Fibroblast of skin of back (primary cell): ENCODE measurements at places on chromosomes 5 and 9.
A peak's percentile ranks its signal among the peaks of the same experiment; 100 is the strongest.

- DNase-seq: no peak
These were observed 36.9 kb upstream of the ADAMTS16 start for GRCh38 chr5:5103245-5103644.

GRCh38 chr9:123684393-123685149 lies 245.4 kb downstream of the DENND1A start:
- peak; percentile 38 for DNase-seq

- no peak for DNase-seq
These were observed 80.7 kb downstream of the AP3B1 start for GRCh38 chr5:78213799-78214198.

DNA sequence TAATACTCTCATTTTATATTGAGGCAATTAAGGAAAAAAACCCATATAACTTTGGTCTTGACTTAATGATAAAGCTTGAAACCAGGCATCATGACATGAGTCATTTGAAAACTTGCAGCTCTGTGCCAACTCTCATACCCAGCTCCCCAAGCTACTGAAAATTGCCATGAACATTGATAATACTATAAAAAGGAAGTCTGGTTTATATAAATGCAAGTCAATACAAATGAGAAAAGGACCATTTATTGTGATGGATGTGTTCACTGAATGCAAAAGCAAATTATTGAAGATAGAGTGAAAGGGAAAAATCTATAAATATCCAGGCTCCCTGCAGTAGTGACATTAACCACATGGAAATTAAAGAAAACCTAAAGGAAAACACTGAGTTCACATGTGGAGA lies 116.3 kb downstream of the DEPDC1B start:
- DNase-seq: no peak

DNA sequence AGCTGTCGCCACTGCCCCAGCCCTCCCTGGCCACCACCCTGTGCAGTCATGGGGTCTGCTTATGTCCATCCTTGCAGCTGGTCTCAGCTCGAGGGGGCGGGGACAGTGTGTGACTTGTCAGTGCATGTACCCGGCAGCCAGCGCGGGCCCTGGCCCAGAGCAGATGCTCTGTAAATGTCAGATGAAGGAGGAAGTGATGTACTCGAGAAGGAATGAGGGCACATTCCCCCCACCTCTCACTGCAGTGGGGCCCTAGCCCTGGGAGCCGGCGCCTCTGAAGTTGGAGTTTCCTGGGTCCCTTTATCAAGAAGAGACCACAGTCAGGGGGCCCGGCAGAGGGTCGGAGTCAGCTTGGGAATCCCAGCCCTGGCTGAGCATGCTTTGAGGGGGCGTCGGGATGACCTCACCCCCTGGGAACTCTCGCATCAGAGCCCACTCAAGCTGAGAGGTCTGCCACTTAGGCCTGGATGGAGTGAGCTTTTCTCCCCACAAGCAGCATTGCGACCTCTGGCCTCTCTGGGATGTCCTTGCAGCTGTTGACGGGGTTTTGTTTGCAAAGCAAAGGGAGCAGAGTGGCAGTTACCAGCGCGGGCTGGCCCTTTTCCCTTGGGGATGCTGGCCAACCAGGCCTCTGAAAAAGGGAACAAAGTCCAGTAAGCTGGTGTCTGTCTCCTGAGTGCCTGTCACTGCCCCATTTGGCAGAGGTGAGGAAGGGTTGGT lies 19.0 kb downstream of the NEURL1B start:
- peak; percentile 89 for DNase-seq

DNA sequence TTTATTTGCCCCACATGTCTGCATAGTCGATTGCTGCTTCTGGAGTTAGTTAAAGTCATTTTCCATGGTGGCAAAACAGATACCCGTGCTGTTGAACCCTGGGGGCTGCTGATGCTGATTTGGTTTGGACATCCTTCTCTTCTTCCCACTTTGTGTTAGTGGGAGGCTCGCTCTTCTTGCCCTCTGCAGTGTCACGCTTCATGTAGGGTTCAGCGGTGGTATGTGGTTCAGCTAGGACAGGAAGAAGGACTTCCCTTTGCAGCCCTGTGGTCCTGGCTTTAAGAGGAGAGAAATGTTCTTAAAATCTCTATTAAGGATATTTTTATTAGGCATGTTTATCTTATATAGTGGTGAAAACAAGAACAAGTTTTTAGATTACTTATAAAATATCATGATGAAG lies 36.2 kb downstream of the SLC36A1 start:
- DNase-seq: no peak

DNA sequence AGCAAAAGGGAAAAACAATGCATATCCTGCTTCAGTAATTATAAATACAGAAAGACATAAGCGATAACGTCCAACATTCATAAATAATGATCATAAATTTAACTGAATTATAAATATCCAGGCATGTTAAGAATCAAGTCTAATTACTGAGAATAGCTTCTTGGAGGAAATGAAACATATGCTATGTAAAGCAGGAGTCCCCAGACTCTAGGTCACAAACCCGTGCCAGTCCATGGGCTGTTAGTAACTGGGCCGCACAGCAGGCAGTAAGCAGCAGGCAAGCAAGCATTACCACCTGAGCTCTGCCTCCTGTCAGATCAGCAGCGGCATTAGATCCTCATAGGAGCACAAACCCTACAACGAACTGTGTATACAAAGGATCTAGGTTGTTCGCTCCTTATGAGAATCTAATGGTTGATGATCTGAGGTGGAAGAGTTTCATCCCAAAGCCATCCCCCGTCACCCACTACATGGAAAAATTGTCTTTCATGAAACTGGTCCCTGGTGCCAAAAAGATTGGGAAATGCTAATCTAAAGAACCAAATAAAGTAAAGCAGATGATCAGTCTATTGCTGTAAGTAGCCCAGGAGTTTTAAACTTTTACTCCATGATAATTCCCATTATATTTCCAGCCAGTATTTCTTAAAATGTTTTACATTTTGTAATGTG lies 50.4 kb downstream of the CERT1 start:
- DNase-seq: no peak

DNA sequence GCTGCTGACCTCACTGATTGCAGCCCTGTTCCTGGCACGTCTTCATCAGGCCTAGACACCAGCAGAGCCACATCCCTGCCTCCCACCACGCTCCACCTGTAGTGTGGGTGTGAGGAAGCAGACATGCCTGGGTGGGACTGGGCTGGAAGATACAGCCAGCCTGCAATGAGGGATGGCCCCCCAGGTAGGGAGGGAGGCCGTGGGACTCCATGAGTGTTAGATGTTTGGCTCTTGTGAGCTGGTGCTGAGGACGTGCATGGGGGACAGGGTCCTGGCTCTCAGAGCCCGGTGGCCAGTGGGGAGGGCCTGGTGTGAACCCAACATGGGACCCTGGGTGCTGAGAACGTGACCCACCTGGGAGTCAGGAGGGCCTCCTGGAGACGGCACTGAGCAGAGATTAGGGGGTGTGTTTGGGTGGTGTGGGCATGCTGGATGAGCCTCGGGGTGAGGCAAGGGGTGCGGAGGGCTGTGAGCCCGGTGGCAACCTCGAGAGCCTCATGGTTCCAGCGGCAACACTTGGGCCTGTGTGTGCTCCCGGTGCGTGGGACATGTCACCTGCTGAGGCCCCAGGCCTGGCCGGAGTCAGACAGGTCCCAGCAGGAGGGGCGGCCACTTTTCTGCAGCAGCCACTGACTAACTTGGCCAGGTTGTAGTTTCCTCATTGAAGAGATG lies 87.6 kb downstream of the PHF2 start:
- no peak for DNase-seq

GRCh38 chr5:177303925-177304391 lies 359 bp downstream of the PRELID1 start:
- no peak for DNase-seq

DNA sequence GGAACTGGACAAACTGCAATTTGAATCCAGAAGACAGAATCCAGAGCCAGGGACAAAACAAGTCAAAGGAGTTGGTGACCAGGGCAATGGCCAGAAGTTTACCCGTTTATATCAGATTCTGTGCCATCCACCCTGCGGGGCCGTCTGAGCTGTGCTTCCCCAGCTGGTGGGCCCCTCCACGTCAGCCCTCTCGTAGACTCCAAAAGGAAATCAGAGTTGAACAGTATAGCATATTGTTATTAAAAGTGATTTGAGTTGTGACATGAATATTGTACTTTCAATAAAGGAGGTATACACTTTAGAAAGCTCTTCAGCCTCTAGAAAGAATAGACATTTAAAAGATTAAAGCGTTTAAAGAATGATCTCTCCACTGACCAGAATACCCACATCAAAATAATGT lies 102.4 kb downstream of the NFIB start:
- no peak for DNase-seq

GRCh38 chr9:21974722-21975409 lies 19.3 kb downstream of the CDKN2A start:
- DNase-seq: no peak

GRCh38 chr5:177290816-177291596 lies 12.5 kb downstream of the RAB24 start:
- DNase-seq: no peak

- DNase-seq: peak; percentile 71
These were observed 159.8 kb upstream of the GAS1 start for GRCh38 chr9:87107072-87107471.

DNA sequence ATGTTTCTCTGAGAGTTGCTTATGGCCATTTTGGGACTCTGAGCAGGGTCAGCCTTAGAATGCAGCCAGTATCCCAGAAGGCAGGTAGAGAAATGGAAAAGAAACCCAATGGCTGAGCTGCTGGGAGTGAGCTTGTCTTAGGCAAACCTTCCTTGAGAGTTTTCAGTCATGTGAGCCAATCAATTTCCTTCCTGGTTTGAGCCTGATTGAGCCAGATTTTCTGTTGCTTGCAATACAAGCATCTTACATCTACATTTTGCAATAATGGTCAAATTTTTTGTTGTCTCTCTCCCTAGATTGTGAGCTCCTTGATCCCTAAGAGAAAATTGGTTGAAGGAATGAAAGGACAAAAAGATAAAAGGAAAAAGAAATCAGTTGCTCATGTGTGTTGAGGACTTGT lies 155.3 kb downstream of the SNX18 start:
- DNase-seq: no peak

GRCh38 chr5:170337045-170337733 lies 39.6 kb upstream of the LCP2 start:
- DNase-seq: no peak

DNA sequence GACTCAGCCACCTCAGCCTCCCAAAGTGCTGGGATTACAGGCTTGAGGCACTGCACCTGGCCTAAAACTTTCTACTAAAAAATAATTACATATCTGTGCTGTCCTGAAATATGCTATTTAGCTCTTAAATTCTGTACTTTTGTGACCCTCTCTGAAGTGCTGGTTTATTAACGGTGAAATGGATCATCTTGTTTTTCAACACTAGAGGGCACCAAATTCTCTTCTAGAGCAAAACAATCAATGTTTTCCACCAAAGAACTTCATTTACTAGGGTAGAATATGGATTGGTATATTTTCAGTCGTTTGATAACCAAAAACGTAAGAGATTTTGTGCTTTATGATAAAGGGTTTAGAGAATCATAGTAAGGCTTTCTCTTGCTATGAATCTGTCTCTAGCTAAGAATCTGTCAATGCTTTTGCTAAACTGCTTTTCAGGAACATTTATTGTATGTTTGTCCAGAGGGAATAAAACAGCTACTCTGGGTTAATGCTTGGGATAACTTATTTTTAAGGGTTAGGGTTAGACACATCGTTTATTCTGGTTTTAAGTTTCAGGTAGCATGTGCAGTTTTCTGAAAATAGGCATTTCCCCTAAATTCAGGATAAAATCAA lies 63.6 kb downstream of the RNF180 start:
- peak; percentile 32 for DNase-seq

DNA sequence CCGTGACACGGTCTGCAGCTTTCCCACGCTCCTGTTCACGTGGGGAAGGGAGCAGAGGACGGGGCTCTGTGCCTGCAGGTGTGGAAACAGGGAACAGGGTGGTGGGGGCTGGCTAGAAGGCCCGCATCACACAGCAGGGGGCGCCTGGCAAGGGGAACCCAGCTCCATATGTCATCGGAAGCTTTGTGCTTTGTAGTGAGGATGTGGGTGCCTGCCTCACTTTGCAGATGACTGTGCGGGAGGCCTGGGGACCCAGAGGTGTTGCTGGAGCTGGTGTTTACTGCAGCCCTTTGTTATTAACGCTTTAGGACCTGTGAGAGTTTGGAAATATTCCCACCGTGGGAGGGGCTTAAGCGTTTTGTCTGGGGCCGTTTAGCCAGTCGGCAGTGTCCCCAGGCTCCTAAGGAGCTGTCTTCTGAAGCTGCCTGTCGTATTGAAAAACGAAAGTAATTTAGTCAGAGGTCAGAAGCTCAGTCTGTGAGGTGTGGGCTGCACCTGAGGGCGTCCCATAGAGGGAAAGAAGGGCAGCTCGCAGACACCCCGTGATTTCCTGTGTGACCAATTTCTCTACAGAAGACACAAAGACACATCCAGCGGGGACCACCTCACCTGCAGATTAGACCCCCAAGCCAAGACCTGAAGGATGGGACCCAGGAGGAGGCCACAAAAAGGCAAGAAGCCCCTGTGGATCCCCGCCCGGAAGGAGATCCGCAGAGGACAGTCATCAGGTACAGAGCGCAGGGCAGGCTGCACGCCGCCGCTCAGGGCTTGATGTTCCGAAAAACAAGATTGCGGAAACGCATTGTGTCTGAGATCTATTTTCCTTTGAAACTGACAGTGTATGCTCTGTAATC lies 9.1 kb downstream of the MAN1B1 start:
- DNase-seq: no peak

- peak; percentile 82 for DNase-seq
These were observed 526.4 kb downstream of the CTNND2 start for GRCh38 chr5:11377896-11378295.

- no peak for DNase-seq
These were observed 59.3 kb upstream of the MYO10 start for GRCh38 chr5:16995372-16995771.

DNA sequence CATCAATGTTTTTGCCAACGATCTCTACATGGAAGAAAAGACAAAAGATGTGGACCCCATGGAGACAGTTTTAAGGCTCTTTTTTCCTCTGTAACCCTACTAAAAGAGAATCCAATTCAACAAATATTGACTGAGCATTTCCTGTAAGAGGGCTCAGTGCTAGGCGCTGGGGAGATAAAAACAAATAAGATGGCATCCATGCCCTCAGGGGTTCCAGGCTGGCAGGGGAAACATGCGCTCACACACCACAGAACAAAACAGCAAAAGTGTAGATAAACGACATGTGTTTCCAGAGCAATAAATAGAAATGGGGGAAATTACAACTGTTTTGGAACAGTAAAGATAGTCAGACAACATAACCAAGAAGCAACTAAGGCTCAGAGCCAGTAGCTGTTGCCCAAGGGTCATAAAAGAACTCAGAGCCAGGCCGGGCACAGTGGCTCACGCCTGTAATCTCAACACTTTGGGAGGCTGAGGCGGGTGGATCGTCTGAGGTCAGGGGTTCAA lies 25.2 kb downstream of the ZNF608 start:
- DNase-seq: no peak

DNA sequence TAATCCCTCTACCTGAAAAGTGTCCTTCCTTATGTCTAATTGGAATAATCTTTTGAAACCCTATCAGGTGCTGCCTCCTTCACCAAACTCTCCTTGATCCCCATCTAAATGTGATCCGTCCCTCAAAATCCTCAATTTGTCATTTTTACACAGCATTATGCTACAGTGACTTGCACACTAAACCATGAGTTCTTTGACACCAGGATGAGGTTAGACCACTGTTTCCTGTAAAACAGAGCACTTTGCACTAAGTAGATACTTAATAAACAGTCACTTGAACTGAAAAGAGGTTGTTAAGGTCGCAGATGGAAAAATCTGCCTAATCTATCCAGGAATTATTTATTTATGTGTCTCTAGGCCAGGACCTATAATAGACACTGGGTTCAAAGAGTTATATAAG lies 44.2 kb upstream of the TLX3 start:
- no peak for DNase-seq

- DNase-seq: no peak
These were observed 24.3 kb downstream of the SLCO4C1 start for GRCh38 chr5:102271759-102272158.

- no peak for DNase-seq
These were observed 541.0 kb downstream of the RAB3C start for GRCh38 chr5:59123595-59124561.
